ENCODE measurements at places on chromosomes 2 and 18.

DNA sequence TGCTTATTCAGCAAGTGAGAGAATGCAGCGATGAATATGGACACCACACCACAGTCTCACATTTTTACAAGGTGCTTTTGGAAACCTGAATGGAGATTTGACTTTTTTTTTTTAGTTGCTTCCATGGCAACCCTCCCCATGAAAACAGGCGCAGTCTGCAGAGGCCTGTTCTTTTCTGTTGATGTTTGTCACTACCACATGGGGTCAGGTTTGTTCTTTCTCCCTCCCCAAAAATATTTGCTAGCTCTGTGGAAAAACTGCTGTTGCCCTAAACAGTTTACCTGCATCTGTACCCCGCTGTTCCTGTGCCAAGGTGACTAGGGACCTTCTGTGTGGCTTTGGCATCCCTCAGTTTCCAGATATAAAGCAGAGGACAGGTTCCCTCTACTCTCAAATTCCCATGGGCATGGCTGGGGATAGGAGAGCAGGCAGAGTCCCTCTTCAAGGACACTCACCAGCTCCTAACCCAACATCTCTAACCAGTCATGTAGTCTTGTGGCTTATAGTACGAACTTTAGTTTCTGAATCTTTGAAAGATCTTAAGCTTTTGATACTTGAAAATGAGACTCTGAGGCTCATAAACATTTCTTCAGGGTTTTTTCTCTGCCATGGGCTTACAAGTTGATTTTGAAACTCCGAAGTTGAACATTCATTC lies 14.7 kb upstream of the MAPRE2 start:
- no peak for DNase-seq

GRCh38 chr18:8260827-8261226 lies 348.4 kb upstream of the RAB12 start:
- no peak for DNase-seq

DNA sequence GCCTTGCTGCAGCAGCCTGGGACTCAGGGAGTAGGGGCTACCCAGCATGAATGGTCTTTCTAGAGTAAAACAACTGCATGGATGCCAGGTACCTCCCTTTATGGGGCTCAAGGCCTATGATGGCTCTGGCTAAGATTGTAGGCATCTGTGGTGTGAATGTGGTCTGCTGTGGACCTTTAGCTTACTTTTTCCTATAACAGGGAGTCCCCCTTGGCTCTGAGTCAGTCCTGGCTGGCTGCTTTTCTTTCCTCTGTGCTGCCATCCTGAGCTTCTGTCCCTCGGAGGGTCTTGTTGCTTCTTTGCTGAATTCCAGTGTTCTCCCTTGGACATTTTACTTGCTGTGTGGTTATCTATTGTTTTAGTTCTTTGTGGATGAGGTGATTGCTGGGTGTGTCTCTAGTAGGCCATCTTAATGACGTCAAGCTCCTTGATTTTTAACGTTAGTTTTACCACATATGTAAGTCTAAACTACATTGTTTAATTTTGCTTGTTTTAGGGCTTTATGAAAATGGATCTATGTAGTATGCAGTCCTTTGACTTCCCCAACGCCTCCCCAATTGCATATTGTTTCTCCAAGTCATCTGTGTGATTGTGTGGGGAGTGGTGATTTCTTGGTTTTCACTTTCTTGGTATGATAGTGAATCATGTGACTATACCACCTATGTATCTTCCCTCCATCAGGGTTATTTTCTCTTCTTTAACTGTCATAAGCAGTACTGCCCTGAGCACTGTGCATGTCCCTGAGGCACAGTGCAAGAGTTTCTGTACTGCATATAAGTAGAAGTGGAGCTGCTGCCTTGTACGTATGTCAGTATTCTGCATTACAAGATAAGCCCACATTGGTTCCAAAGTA lies 92.4 kb downstream of the NCK2 start:
- no peak for DNase-seq

GRCh38 chr2:27133195-27133875 lies 1.1 kb downstream of the PREB start:
- DNase-seq = no peak

- DNase-seq = no peak
Observed at GRCh38 chr18:56199580-56200330, 438.6 kb downstream of the TXNL1 start.

DNA sequence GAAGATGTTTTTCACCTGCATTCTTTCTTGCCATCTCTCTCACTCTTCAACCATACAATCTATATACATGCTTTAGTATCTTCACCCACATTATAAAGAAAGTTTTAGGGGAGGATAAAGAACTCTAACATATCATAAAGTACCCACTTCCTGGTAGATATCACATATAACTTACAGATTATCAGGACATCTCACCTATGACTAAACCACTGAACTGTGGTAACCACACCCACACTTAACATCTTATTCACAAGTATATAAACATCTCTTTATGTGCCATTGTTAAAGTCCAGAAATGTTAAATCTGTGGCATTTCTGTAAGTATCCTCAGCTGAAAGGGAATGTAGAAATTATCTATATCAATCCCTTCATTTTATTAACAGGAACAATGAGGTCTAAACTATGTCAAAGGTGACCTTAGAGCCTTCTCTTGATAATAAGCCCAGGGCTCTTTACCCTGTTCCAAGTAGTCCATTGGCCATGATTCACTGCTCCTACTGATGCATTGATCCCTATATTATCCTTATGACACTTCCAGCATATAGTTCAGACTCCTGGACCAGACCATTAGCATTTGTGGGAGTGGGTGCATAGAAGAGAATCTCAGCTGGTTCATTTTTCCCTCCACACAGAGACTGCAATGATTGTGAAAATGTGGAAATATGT lies 182.4 kb downstream of the SUCLG1 start:
- DNase-seq = no peak

- DNase-seq = no peak
Observed at GRCh38 chr2:9655441-9656269, 24.9 kb upstream of the YWHAQ start.

DNA sequence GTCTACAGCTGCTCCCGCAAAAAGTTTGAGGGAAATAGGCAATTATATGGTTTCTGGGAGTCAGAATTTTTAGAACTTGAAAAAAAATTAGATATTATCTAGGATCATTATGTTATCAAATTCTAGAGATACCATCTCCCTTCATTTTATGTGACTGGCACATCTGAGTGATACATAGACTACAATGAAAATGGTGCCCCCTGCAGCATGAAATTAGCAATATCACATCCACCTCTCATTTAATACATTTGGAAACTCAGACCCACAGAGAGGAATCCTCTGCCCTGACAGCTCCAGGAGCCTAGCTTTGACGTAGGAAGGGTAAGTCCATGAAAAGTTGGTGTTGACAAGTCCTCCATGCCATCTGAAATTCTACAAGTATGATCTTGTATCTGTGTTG lies 381.6 kb downstream of the SUCLG1 start:
- DNase-seq = no peak

All from NCI-H2107 (cell line).